ENCODE measurements at places on chromosomes 11 and 22. TPM values are rescaled to one million over a fixed set of nuclear protein-coding genes. Genes with fewer than 3 reads are reported as not detected.

MGAT3 gene
- polyA plus RNA-seq, result 1.1 TPM

ABCG4 gene
- 0.20 TPM for polyA plus RNA-seq

OR5D16 gene
- polyA plus RNA-seq, result not detected

RFPL1 gene
- not detected for polyA plus RNA-seq

MFNG gene
- 0.15 TPM for polyA plus RNA-seq

DNA sequence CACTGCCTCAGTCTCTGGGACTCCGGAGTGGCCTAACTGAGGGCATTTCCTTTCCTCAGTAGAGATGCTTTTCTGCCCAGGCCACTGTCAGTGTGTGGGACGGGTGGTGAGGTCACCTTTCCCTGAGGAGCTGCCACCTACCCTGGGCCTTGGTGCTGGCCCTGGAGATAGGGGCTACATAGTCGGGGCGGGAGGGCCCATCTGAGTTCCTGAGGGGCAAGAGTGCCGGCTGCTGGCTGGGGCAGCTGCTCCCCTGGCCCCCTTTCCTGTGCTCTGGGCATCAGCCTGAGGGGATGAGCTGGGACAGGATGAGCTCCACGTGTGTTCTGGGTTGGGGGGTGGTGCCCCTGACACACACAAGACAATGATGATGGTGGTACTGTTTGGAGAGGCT lies 5.4 kb downstream of the KCNC1 start:
- no peak overlapping the region for H3K4me3 ChIP-seq
- DNase-seq, result no peak
- no peaks in the 10 kb centered on the region for H3K4me1 ChIP-seq
- H3K27me3 ChIP-seq, result peaks cover 51% of the 10 kb centered on the region
- H3K36me3 ChIP-seq, result no peaks in the 10 kb centered on the region
- no peak overlapping the region for H3K27ac ChIP-seq

DNA sequence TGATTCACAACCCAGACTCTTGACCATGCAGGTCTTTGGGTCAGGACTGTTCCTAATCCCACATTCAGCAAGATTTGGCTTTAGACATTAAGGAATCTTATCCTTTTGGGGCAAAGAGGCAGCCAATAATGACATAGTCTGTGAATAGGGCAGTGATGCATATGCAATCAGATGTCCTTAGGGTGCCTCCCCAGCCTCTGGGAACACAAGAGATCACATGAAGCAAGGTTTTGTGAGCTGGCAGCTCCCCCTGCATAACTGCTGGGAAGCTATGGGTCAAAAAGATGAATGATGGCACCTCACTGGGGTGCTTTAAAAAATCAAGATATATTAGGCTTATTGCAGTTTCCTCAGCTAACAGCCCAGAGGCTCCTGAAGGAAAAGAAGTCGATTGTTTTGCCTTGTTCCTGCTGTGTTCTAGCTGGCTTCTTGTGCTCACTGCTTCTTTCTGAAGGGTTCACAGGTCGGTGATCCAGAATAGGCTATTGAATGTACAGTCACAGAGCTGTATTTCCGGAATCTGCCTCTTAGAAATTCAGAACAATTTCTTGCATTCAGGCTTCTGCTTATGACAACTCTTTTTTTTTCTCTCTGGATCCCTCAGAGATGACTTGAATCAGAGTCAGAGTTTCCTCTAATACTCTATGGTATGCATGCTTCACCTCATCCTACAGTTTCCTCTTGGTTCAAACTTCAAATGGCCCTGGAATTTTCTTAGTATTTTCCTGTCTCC lies 31.7 kb downstream of the INSC start:
- H3K36me3 ChIP-seq, result no peaks in the 10 kb centered on the region
- peaks cover 2% of the 10 kb centered on the region for H3K4me1 ChIP-seq
- no peaks in the 10 kb centered on the region for H3K27me3 ChIP-seq
- peak; percentile 59 for DNase-seq

DNA sequence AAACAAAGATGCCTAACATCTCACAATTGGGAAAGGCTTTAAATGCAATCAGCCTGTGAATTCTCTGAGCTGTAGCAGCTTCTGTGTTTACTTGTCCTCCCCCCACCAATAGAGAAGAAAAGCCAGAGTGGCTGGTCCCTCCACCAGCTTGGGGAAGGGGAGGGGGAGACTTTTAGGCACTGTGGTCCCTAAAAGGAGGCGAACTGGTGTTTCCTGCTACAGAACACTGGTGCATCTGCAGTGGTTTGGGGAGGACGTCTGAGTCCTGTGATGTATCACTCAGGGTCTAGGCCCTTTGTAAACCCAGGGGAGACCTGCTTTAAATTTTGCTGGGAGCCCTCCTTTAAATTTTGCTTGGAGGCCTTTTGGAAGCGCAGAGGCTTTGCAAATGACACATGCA lies 16.9 kb downstream of the TNRC6B start:
- DNase-seq, result no peak
- H3K36me3 ChIP-seq, result no peaks in the 10 kb centered on the region
- peaks cover 15% of the 10 kb centered on the region for H3K4me1 ChIP-seq
- H3K27me3 ChIP-seq, result no peaks in the 10 kb centered on the region

GRCh38 chr11:45050111-45050510 lies 96.3 kb upstream of the PRDM11 start:
- no peak for DNase-seq
- no peaks in the 10 kb centered on the region for H3K36me3 ChIP-seq
- H3K4me3 ChIP-seq, result no peak overlapping the region
- H3K27ac ChIP-seq, result no peak overlapping the region

DNA sequence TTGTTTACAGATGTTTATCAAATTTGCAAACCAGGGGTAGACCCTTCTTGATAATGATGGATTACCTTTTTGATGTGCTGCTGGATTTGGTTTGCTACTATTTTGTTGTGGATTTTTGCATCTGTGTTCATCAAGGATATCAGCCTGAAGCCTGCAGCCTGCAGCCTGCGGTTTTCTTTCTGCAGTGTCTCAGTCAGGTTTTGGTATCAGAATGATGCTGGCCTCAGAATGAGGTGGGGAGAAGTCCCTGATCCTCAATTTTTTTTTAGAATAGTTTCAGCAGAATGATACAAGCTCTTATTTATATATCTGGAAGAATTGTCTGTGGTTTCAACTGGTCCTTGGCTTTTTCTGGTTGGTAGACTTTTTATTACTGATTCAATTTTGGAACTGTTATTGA lies 19.7 kb upstream of the RAB38 start:
- H3K27ac ChIP-seq, result no peak overlapping the region
- no peak overlapping the region for H3K4me3 ChIP-seq
- no peaks in the 10 kb centered on the region for H3K4me1 ChIP-seq
- H3K27me3 ChIP-seq, result no peaks in the 10 kb centered on the region

DNA sequence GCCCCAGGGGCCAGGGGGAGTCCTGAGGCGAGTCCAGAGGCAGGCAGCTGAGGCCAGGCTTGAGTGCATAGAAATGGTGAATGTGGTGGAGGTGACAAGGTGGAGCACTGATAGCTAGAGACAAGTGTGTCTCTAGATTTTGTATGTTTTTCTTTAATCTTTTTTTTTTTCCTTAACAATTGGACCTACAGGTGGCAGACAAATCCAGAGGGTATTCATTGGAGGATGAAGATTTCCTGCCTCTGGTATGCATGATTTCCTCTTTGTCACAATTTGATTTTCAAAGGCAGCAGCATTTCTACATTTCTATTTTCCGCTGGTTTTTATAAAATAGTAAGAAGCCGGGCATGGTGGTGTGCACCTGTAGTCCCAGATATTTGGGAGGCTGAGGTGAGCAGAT lies 47.7 kb upstream of the DKK3 start:
- H3K27ac ChIP-seq, result no peak overlapping the region
- no peaks in the 10 kb centered on the region for H3K27me3 ChIP-seq
- DNase-seq, result no peak
- no peaks in the 10 kb centered on the region for H3K4me1 ChIP-seq

DNA sequence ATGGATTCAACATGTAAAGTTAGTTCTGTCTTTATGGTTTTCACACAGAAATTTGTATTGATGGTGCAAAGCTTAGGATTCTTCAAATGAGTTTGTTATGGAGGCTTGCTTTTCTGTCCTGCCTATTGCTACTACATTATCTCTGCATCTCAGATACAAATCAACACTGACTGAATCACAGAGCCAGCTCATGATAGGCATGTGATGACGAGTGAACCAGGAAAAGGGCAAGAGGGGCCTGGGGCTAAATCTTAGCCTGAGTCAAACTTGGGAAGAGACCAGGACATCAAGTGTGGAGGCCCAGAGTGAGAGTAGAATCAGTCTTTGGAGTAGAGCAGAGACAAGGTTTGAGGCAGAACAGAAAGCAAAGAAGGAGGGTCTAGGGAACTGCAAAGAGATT lies 107.1 kb upstream of the CD44 start:
- H3K27me3 ChIP-seq, result no peaks in the 10 kb centered on the region
- H3K4me1 ChIP-seq, result peaks cover 13% of the 10 kb centered on the region
- no peak overlapping the region for H3K4me3 ChIP-seq
- no peak overlapping the region for H3K27ac ChIP-seq

GRCh38 chr22:33288078-33288477 lies 229.9 kb upstream of the SYN3 start:
- DNase-seq, result no peak
- no peak overlapping the region for H3K27ac ChIP-seq
- H3K36me3 ChIP-seq, result peaks cover under 1% of the 10 kb centered on the region
- no peaks in the 10 kb centered on the region for H3K27me3 ChIP-seq

- no peak overlapping the region for H3K4me3 ChIP-seq
- peaks cover 85% of the 10 kb centered on the region for H3K36me3 ChIP-seq
- no peaks in the 10 kb centered on the region for H3K27me3 ChIP-seq
- H3K4me1 ChIP-seq, result peaks cover 7% of the 10 kb centered on the region
- DNase-seq, result no peak
- no peak overlapping the region for H3K27ac ChIP-seq
These were observed 22.8 kb downstream of the CTTN start for GRCh38 chr11:70421123-70421522.

DNA sequence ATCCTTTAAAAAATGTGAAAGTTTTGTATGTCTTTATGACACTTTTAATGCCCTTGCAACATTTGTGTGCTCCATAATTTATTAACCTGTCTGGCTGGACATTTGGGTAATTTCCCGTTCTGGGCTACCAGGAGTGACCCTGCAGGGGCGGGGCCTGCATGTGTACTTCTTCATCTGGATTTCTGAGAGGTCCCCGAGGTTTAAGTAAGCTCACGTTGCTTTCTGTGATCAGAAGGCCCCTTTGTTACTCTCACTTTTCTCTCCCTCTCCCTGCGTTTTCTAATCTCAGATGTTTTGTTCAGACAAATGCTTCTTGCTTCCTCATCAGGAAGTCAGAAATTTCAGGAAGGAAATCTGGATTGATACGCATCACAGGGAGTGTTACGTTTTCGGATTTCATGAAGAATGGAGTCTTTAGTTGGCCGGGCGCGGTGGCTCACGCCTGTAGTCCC lies 78.9 kb upstream of the CRYBB3 start:
- H3K4me1 ChIP-seq, result no peaks in the 10 kb centered on the region
- no peak overlapping the region for H3K27ac ChIP-seq
- DNase-seq, result no peak
- no peaks in the 10 kb centered on the region for H3K36me3 ChIP-seq
- H3K27me3 ChIP-seq, result no peaks in the 10 kb centered on the region

DNA sequence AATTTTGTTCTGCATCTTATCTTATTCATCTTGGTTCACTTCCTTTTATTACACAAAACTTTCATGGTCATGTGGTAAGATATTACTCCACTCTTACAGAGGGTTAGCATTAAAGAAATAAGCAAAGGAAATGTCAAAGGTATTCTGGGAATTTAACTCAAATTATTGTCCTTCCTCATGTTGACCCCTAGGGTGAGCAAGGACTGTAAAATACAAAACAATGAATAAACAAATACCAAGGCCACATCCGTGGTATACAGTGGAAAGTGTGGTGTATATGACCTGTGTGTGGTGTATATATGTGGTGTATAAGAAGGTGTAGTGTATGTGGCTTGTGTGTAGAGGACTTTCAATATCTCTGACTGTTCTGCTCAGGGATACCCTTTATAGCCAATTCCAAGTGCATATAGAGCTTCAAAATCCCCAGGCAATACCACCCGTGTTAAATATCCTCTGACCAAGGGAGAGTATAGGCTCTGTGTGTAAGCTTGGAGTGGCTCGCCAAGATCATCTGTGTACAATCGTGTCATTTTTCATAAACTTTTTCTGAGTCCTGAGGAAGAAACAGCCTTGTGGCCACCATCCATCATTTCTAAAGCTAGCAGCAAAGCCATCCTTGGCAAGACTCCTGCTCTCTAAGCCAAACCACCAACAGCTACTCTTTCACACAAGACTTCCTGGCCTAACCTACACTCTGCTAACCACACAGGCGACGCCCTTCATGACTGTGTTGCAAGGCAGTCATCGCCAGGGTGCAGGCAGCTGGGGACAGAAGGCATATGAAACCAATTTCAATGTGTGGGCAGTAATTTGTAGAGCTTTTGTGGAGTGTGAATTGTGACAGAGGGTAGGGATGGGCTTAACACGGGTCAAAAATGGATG lies 548.0 kb downstream of the ETS1 start:
- H3K4me1 ChIP-seq, result peaks cover 13% of the 10 kb centered on the region
- no peak overlapping the region for H3K4me3 ChIP-seq
- peak; percentile 82 for DNase-seq
- no peak overlapping the region for H3K27ac ChIP-seq

GRCh38 chr22:35301372-35301874 lies 1.7 kb downstream of the TOM1 start:
- peak overlapping the region; percentile 10 for H3K4me3 ChIP-seq
- DNase-seq, result peak; percentile 96
- peaks cover 7% of the 10 kb centered on the region for H3K36me3 ChIP-seq
- peak overlapping the region; percentile 81 for H3K27ac ChIP-seq
- peaks cover 14% of the 10 kb centered on the region for H3K4me1 ChIP-seq
- H3K27me3 ChIP-seq, result no peaks in the 10 kb centered on the region

- H3K4me1 ChIP-seq, result peaks cover 16% of the 10 kb centered on the region
- peaks cover 4% of the 10 kb centered on the region for H3K36me3 ChIP-seq
- no peaks in the 10 kb centered on the region for H3K27me3 ChIP-seq
- H3K27ac ChIP-seq, result no peak overlapping the region
- no peak overlapping the region for H3K4me3 ChIP-seq
These were observed 16.5 kb downstream of the RNF141 start for GRCh38 chr11:10524471-10524870.

- no peaks in the 10 kb centered on the region for H3K4me1 ChIP-seq
- H3K4me3 ChIP-seq, result no peak overlapping the region
- no peak for DNase-seq
- H3K36me3 ChIP-seq, result peaks cover 71% of the 10 kb centered on the region
- H3K27me3 ChIP-seq, result no peaks in the 10 kb centered on the region
- no peak overlapping the region for H3K27ac ChIP-seq
These were observed 10.1 kb downstream of the TCIRG1 start for GRCh38 chr11:68048681-68049508.

DNA sequence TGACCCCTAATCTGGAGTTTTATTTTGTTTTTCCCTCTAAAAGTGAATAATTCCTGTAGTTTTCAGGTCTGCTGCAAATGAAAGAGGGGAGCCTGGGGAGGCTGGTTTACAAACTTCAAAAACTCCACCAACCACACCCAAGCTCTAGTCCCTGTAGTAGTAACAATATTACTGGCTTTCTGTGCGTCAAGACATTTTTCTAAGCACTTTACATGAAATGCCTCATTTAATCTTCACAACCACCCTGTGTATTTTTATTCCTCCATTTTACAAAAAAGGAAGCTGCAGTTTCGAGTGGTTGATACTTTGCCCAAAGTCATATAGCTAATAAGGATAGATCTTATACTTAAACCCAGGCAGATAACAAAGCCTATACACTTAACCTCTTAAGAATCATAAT lies 23.5 kb downstream of the CTNND1 start:
- peaks cover 10% of the 10 kb centered on the region for H3K36me3 ChIP-seq
- no peak overlapping the region for H3K4me3 ChIP-seq
- no peak for DNase-seq
- no peaks in the 10 kb centered on the region for H3K27me3 ChIP-seq
